ENCODE measurements at places on chromosomes 1 and 21. TPM values are rescaled to one million over a fixed set of nuclear protein-coding genes. Genes with fewer than 3 reads are reported as not detected.

DNA sequence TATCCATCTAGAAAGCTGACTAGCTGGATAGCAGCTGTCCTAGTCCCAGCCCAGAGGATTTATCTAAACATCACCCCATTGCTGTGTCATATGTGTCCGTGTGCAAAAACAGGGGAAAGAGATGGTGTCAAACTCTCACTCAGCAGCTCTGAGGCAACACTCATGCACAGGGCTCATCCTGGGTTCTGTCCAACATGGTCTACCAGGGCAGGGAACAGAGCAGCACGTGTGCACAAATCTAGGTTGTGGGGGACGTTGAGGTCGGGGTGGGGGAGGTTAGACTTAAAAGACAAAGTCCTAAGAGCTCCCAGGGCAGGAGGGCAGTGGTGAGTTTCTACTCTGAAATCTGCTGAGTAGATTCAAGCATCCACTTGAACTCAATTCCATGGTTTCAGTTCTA is 16.2 kb downstream of the PI4KB start:
- no peaks in the 10 kb centered on the region for H3K27me3 ChIP-seq
- no peak for DNase-seq
- no peak overlapping the region for H3K4me3 ChIP-seq
- H3K36me3 ChIP-seq, result peaks cover 99% of the 10 kb centered on the region
- peak overlapping the region; percentile 61 for H3K27ac ChIP-seq
- H3K4me1 ChIP-seq, result peaks cover 60% of the 10 kb centered on the region

DNA sequence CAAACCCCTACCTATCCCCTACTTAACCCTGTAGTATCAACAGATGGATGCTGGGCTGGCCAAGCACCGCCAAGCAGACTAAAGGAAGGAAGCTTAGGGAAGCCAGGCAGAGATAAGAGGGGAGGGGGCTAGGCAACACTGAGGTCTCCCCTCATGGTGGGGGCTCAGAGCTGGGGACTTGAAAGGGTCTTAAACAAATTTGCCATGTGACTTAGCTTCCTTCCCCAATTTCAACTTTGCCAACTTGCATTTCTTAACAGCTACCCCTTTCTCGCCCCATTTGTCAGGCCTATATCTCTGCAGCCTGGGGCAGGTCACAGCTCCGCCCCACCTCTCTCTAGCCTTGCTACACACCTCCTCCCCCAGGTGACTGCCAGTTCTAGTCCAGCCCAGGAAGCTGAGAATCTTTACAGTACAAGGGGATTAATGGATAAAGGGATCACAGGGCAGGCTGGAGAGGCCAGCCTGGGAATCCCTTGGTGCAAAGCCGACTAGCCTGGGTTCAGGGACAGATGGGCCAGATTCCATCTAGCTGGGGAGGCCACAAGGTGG is 3.4 kb downstream of the KIF21B start:
- DNase-seq, result no peak
- H3K4me3 ChIP-seq, result no peak overlapping the region
- no peaks in the 10 kb centered on the region for H3K36me3 ChIP-seq

DNA sequence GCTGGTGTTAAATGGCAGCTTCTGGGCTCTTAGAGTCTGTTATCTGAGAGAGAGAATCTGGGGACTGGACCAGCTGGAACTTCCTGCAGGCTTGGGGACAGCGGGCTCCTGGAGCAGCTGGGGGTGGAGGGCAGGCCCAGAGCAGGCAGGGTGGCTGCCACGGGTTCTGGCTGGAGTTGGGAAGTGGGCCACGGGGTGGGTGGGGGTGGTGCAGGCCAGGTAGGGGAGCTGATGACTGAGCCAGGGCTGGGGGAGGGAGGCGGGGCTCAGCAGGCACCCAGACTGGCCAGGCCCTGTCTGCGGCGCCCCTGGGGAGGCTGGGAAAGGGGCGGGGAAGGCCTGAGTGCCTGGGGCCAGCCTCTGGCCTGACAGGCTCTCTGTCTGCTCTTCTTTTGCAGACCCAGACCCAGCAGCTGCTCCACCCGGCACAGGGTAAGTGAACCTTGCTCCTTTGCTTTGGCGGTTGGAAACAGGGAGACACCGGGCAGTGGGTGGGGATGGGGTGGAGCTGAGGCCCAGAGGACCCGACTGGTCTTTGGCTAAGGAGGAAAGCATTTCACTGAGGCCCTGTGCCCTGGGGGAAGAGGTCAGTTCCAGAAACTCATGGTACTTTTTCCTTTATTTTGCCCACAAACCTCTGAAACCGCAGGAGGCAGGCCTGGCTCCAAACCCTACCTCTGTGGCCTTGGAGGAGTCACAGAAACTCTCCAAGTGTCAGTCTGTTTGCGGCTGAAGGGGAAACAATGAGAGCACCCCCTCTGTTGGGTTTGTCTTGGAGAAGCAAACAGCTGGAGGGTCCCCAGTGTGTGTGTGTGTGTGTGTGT is 48.8 kb downstream of the ARHGEF10L start:
- H3K36me3 ChIP-seq, result no peaks in the 10 kb centered on the region
- H3K27ac ChIP-seq, result peak overlapping the region; percentile 70
- DNase-seq, result peak; percentile 61
- no peaks in the 10 kb centered on the region for H3K27me3 ChIP-seq
- peaks cover 43% of the 10 kb centered on the region for H3K4me1 ChIP-seq
- peak overlapping the region; percentile 17 for H3K4me3 ChIP-seq

- H3K27me3 ChIP-seq, result no peaks in the 10 kb centered on the region
- H3K27ac ChIP-seq, result peak overlapping the region; percentile 1
- H3K36me3 ChIP-seq, result peaks cover 95% of the 10 kb centered on the region
- DNase-seq, result no peak
- H3K4me1 ChIP-seq, result peaks cover 5% of the 10 kb centered on the region
Measured at GRCh38 chr21:32364387-32364786, 28.4 kb downstream of the URB1 start.

DNA sequence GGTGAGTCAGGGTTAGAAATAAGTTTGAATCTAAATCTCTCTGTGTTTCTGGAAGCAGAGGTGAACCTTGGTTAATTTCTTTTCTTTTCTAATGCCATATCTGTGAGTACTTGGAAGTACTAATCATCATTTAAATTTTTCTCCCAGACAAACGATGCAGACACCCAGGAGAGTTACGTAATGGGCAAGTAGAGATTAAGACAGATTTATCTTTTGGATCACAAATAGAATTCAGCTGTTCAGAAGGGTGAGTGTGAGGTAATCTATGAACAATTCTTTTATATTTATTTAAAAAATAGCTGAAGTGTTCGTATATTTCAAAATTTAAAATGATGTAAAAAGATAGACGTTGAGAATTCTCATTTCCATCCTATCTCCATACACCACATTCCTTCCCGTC is 11.2 kb downstream of the C4BPA start:
- H3K27me3 ChIP-seq, result no peaks in the 10 kb centered on the region
- H3K4me1 ChIP-seq, result no peaks in the 10 kb centered on the region
- no peaks in the 10 kb centered on the region for H3K36me3 ChIP-seq

DNA sequence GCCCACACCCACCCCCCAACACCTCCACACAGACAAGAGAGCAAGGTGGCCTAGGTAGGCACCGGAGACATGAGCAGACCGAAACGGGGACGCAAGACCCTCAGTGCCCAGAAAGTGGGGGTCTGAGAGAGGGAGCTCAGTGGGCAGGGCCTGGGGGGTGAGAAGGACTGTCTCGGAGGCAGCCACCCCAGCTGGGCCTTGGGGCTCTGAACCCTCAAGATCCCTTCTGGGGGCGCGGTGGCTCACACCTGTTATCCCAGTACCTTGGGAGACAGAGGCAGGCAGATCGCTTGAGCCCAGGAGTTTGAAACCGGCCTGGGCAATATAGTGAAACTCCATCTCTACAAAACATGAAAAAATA is 9.1 kb upstream of the GNB1 start:
- H3K27ac ChIP-seq, result no peak overlapping the region
- no peak for DNase-seq
- no peaks in the 10 kb centered on the region for H3K36me3 ChIP-seq
- peaks cover 2% of the 10 kb centered on the region for H3K4me1 ChIP-seq

Gene ZSWIM5
- 3.6 TPM for total RNA-seq

Gene CACNA1S
- 0.06 TPM for total RNA-seq

Gene SYNC
- total RNA-seq, result 14.5 TPM

Gene MYOG
- not detected for total RNA-seq

DNA sequence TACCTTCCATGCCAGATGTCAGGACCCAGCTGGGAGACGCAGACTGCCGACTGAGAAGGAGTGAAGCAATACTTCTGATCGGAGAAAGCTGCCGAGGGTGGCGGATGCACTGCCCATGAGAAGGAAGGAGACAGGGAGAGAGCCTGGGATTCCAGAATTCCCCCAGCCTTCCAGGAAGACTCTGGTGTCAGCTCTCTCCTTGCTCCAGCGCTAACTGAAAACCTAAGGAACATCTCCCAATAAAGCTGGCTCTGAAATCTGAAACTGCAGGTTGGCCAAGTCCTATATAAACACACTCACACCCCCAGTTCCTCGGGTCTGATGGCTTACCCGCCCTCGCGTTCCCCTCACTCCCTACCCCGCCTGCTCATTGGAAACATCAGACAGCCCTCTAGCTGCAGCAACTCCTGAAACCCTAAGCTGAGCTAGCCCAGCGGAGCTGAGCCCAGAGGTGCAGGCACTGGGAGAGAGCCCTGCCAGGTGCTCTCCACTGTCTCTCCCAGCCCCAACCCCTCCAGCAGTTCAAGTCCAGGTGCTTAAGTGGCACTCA is 52.3 kb downstream of the PLEKHA6 start:
- no peaks in the 10 kb centered on the region for H3K27me3 ChIP-seq
- no peak overlapping the region for H3K27ac ChIP-seq
- no peak for DNase-seq
- H3K4me3 ChIP-seq, result peak overlapping the region; percentile 29
- H3K36me3 ChIP-seq, result no peaks in the 10 kb centered on the region
- peaks cover 9% of the 10 kb centered on the region for H3K4me1 ChIP-seq

GRCh38 chr1:167136191-167136614 is 42.3 kb downstream of the STYXL2 start:
- no peak overlapping the region for H3K27ac ChIP-seq
- H3K4me1 ChIP-seq, result no peaks in the 10 kb centered on the region
- no peak for DNase-seq
- no peak overlapping the region for H3K4me3 ChIP-seq
- H3K27me3 ChIP-seq, result no peaks in the 10 kb centered on the region

Gene ADORA1
- 4.1 TPM for total RNA-seq

GRCh38 chr1:37658486-37658885 is 23.8 kb upstream of the RSPO1 start:
- peaks cover 15% of the 10 kb centered on the region for H3K27me3 ChIP-seq
- no peak for DNase-seq
- H3K4me3 ChIP-seq, result no peak overlapping the region
- H3K27ac ChIP-seq, result no peak overlapping the region
- no peaks in the 10 kb centered on the region for H3K36me3 ChIP-seq

GRCh38 chr1:247173431-247173830 is 1.6 kb upstream of the ZNF124 start:
- peaks cover 8% of the 10 kb centered on the region for H3K4me1 ChIP-seq
- no peak for DNase-seq
- no peaks in the 10 kb centered on the region for H3K27me3 ChIP-seq
- no peaks in the 10 kb centered on the region for H3K36me3 ChIP-seq
- H3K27ac ChIP-seq, result no peak overlapping the region
- no peak overlapping the region for H3K4me3 ChIP-seq

Gene PIGR
- total RNA-seq, result 813 TPM

GRCh38 chr21:44888581-44889550 is 15.4 kb upstream of the PTTG1IP start:
- H3K36me3 ChIP-seq, result peaks cover 25% of the 10 kb centered on the region
- no peaks in the 10 kb centered on the region for H3K4me1 ChIP-seq
- peak; percentile 36 for DNase-seq
- no peak overlapping the region for H3K4me3 ChIP-seq
- H3K27ac ChIP-seq, result no peak overlapping the region

DNA sequence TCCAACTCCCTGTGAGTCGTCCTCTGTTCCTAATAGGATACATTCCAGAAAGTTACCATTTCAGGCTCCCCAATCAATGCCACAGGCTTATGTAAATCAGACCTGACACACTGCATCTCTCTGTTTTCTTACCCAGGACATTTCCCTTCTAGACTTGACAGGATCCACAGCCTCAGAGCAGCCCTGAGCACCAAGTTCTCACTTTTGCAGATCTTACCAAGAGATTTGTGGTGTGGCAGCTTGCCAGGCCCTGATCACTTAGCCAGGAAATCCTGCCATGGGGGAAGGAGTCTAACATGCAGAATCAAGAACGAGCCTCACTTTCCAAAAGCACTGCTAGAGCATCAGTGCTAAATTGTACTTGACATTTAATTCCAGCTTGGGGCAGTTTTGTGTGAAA is 202.9 kb downstream of the TBX15 start:
- H3K27ac ChIP-seq, result no peak overlapping the region
- H3K4me1 ChIP-seq, result no peaks in the 10 kb centered on the region
- H3K4me3 ChIP-seq, result no peak overlapping the region
- no peaks in the 10 kb centered on the region for H3K27me3 ChIP-seq
- no peaks in the 10 kb centered on the region for H3K36me3 ChIP-seq

Gene GBP4
- 41.0 TPM for total RNA-seq

- no peaks in the 10 kb centered on the region for H3K36me3 ChIP-seq
- DNase-seq, result no peak
- no peaks in the 10 kb centered on the region for H3K4me1 ChIP-seq
- H3K27ac ChIP-seq, result no peak overlapping the region
- no peak overlapping the region for H3K4me3 ChIP-seq
- H3K27me3 ChIP-seq, result no peaks in the 10 kb centered on the region
Measured at GRCh38 chr21:17679002-17679600, 66.4 kb upstream of the BTG3 start.

DNA sequence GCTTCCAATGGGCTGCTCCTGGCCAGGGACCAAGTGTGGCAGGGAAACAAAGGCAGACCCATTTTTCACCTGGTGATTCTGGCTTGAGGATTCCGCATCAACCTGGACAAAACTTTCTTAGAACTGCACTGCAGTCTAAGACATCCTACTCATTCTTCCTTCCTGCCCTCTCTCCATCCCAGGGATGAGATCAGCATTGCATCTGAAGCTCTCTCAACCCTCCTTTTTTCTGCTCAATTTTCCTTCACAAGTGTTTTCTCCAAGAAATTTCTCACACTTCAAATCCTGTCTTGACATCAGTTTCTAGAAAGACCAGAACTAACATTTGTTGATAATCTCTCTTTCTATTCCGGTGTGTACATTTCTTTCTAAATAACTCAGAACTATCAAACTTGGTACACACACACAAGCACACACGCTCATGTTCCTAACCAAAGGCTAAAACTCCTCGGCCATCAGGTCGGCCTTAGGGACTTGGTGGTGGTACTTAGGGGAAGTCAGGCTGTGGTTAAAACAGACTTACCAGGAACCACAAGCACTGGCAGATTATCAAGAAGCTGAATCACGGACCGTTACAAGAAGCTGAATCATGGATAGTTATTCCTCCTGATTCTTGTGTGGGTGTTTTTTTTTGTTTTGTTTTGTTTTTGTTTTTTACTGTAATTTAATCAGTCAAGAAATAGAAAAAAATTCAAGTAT is 21.0 kb upstream of the CXADR start:
- H3K27me3 ChIP-seq, result no peaks in the 10 kb centered on the region
- peak overlapping the region; percentile 32 for H3K27ac ChIP-seq
- no peak for DNase-seq
- no peaks in the 10 kb centered on the region for H3K36me3 ChIP-seq
- no peak overlapping the region for H3K4me3 ChIP-seq

Measured in lower lobe of right lung (tissue), 2 donors.